Natural killer cell (primary cell): ENCODE measurements at places on chromosomes 7 and 10. TPM values are rescaled to one million over a fixed set of nuclear protein-coding genes. Genes with fewer than 3 reads are reported as not detected.

Gene SRGN
- total RNA-seq = 954 TPM

Gene SLF2
- total RNA-seq = 30.9 TPM

GRCh38 chr10:70782746-70783680, 2.2 kb downstream of the TBATA start:
- no peak for DNase-seq

- DNase-seq = no peak
These were observed 142.7 kb downstream of the KCNMA1 start for GRCh38 chr10:77494756-77495541.

DNA sequence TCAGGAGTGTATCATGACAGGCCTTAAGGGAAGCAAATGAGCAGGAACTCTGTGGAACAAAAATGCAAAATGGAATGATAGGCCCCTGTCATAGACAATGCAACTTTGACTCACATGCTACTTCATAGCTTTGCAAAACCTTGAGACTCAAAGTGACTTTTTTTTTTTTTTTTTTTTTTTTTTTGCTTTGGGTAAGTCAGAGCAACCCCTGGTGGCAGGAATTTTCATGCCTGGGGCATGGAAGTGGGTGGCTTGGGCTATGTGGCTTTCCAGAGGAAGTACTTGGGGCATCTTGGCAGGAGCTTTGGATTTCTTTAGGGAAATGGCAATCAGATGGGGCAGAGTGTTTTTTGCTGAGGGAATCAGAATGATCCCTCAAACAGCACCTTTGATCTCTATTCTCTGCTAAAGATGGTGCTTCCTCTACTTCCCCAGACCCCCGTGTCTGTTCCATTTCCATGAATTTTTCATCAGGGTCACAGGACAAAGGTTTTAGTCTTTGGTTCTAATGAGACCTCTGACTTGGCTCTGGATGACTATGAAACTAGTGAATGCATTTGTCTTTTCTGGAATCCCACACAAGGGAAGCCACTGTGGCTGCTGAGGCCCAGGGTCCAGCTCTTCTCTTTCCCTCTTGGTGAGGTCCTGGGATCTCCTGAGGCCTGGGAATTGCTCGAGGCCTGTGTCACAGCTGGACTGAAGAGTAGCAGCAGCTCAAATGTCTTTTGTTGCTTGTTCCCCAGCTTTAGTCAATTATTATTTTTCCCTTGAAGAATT, 62.8 kb downstream of the TACC2 start:
- DNase-seq = no peak

GRCh38 chr7:143013893-143014292, 13.0 kb downstream of the OR9A2 start:
- DNase-seq = no peak

DNA sequence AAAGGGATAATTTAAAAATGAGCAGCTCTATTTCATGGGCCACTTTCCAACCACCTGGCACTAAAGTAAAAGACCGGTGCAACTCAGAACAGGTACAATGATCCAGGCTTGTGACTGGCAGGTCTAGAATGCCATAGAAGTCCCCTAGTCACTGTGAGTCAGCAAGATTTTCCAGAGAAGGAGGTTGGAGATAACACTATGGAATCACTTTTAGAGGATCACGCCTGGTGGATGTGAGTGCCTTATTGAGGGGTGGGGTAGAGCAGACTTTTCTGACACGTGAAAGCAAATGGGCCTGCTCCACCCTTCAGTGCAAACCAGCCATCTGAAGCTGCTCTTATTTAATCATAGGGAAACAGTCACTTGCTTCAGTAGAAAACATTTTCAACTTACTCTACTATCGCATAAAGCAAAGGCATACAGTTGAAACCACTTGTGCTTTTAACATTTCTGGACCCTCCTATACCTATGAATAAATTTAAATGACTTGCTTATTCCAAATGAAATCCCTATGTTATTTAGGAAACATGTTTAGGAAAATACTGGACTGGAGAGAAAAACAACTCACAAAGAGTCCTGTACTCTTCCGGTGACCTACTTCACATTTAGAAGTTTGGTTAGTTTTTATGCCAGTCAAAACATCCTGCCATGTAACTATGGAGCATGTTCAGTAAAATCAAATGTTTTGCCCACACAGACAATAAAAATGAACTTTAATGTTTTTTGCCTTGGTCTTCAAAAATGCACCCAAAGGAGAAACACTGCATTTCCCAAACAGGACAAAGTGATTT, 21.5 kb upstream of the AKR1C1 start:
- DNase-seq = no peak

- no peak for DNase-seq
These were observed 202.4 kb upstream of the TCERG1L start for GRCh38 chr10:131513901-131514300.

DNA sequence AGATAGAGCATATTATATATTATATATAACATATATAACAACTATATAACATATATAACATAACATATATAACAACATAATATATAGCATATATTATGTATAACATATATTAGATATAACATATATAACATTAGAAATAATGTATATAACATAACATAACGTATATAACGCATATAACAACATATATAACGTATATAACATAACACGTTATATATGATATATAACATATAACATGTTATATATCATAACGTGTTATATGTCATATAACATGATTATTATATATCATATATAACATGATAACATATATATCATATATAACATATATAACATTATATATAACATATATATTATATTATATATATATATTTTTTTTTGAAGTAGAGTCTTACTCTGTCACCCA, 3.7 kb downstream of the AP5Z1 start:
- no peak for DNase-seq
